HepG2 (cell line): ENCODE measurements at places on chromosomes 6 and 20.

DNA sequence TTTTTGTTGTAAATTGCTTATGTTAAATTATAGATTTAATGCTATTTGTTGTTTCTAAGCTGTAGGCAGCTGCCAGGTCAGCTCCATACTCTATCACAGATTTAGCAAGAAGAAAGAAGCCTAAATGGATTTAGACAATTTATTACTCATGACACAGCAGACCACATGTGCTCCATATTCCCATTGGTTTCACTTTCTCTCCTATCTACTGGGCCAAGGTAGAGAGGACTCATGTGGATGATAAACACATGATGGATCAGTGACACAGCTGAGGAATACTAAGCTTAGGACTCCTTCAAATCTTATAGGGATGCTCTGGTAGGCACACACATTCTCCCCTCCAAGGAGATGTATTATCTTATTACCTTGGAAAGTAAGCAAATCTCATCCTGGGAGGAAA lies 553.0 kb upstream of the ADGRB3 start:
- no peaks in the 10 kb centered on the region for H3K36me3 ChIP-seq
- no peaks in the 10 kb centered on the region for H3K4me1 ChIP-seq
- no peak overlapping the region for H3K4me3 ChIP-seq
- no peak for DNase-seq
- no peak overlapping the region for H3K27ac ChIP-seq

DNA sequence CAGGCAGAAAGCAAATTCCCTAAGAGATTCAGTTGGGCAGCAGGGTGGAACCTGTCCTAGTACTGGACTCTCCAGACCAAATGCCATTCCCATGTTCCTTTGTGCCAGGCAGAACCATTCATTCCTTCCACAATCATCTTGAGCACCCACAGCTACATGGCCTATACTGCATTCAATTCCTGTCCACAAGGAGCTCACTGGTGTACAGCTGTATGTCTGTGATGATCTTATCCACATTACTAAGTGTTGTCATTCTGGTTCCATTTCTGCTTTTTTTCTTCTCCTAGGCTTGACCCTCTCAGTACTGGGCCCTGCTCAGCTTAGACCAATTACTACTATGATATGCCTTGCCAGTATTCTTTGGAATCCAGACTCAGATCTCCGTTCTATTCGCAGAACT lies 27.5 kb downstream of the MAN1A1 start:
- H3K4me1 ChIP-seq: peaks cover 79% of the 10 kb centered on the region
- H3K4me3 ChIP-seq: no peak overlapping the region
- H3K27ac ChIP-seq: no peak overlapping the region
- DNase-seq: no peak

DNA sequence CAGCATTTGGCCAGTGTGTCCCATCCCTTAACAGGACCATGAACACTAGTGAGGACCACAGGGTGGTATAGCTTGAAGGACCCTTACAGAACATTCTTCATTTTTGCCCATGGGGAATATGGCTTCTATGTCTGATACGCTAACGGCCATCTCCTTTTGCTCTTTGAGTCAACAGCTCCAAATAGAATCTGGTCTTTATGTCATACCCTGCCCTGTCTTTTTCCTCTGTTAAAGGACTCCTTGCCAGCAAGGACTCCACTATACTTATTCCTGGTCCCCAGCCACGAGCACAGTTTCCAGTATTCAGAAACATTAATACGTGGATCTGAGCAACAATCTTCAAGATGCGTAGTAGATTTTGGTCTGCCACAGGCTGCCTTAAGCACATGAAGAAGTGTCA lies 22.5 kb downstream of the SERPINB1 start:
- peaks cover 40% of the 10 kb centered on the region for H3K4me1 ChIP-seq
- no peaks in the 10 kb centered on the region for H3K36me3 ChIP-seq
- DNase-seq: no peak
- no peak overlapping the region for H3K4me3 ChIP-seq
- H3K27me3 ChIP-seq: no peaks in the 10 kb centered on the region

- no peaks in the 10 kb centered on the region for H3K27me3 ChIP-seq
- no peak overlapping the region for H3K4me3 ChIP-seq
- H3K36me3 ChIP-seq: peaks cover under 1% of the 10 kb centered on the region
- DNase-seq: no peak
- no peak overlapping the region for H3K27ac ChIP-seq
These were observed 73.8 kb upstream of the SCP2D1 start for GRCh38 chr20:18739751-18740166.

DNA sequence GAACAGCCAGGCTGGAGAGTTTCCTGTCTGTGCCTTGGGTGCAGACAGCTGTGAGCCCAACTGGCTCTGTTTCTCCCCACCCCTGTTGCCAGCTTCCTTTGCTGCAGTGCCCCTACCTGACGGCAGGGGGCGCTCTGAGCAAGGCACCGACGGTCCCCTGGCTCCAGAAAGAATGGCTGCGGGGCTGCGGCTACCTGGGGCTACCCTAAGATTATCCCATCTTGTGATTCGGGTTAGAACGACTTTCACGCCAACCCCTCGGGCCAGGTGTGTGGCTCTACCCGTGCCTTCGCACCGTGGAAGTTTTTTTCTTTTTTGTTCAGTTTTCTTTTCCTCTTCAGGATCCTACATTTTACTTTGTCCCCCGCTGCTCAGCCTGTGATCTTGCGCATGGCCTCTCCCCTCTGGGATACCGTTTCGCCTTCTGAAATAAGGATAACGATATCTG lies 33.4 kb upstream of the AAR2 start:
- peak; percentile 51 for DNase-seq
- H3K36me3 ChIP-seq: peaks cover 15% of the 10 kb centered on the region
- no peak overlapping the region for H3K4me3 ChIP-seq

GRCh38 chr20:62096421-62097380 lies 25.6 kb upstream of the LSM14B start:
- peaks cover 24% of the 10 kb centered on the region for H3K27me3 ChIP-seq
- no peaks in the 10 kb centered on the region for H3K36me3 ChIP-seq
- H3K4me3 ChIP-seq: no peak overlapping the region
- DNase-seq: no peak
- no peak overlapping the region for H3K27ac ChIP-seq
- no peaks in the 10 kb centered on the region for H3K4me1 ChIP-seq
